A172 (cell line): ENCODE measurements at places on chromosomes 12 and 14. TPM values are rescaled to one million over a fixed set of nuclear protein-coding genes. Genes with fewer than 3 reads are reported as not detected.
A peak's percentile ranks its signal among the peaks of the same experiment; 100 is the strongest.

GRCh38 chr12:130354407-130354806 is 16.7 kb downstream of the PIWIL1 start:
- DNase-seq, result no peak

Gene APOLD1
- 3.3 and 3.5 TPM in 2 replicates for total RNA-seq

Gene SLC17A8
- not detected in 2 replicates for total RNA-seq

- no peak for DNase-seq
These were observed 232.8 kb upstream of the SEL1L start for GRCh38 chr14:81766321-81766915.

Gene CMKLR1
- total RNA-seq, result not detected in 2 replicates

- peak; percentile 52 for DNase-seq
These were observed 9.8 kb upstream of the NFKBIA start for GRCh38 chr14:35414365-35414764.

Gene ADAM21
- 0.17 and 0.41 TPM in 2 replicates for total RNA-seq

DNA sequence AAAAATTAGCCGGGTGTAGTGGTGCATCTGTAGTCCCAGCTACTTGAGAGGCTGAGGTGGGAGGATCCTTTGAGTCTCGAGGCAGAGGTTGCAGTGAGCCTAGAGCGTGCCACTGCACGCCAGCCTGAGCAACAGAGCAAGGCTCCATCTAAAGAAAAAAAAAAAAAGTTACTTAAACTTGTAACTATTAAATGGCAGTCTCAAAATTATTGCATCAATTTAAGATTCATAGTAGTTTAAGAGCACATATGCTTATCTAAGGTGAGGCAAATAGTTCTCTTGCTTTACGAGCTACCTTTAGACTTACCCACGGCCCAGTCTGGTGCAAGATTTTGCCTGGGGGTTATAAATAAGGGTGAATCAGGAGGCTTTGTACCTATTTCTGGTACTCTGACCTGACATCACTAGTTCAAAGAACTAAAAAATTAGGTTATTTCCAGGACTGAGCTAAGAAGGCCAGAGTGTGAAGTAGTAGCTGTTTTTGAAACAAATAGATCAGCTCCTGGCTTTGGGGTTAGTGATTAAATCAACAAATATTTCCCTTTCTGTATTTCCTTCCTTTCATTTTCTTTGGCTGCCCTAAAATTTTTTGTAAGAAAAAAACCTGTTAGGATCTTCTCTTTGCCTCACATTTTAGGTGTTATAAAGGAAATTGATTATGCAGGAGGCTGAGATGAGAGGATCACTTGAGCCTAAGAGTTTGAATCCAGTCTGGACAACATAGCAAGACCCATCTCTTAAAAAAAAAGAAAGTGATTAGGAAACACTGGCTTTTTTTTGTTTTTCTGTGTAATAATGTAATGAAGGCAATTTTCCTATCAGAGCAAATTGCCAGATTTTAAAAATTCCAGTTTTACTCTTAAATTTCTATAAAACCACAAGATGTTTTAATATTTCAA is 3.6 kb downstream of the MGAT2 start:
- no peak for DNase-seq
